ENCODE measurements at places on chromosomes 16 and 17.

- no peak for DNase-seq
Measured at GRCh38 chr16:85346404-85347212, 234.3 kb upstream of the CIBAR2 start.

DNA sequence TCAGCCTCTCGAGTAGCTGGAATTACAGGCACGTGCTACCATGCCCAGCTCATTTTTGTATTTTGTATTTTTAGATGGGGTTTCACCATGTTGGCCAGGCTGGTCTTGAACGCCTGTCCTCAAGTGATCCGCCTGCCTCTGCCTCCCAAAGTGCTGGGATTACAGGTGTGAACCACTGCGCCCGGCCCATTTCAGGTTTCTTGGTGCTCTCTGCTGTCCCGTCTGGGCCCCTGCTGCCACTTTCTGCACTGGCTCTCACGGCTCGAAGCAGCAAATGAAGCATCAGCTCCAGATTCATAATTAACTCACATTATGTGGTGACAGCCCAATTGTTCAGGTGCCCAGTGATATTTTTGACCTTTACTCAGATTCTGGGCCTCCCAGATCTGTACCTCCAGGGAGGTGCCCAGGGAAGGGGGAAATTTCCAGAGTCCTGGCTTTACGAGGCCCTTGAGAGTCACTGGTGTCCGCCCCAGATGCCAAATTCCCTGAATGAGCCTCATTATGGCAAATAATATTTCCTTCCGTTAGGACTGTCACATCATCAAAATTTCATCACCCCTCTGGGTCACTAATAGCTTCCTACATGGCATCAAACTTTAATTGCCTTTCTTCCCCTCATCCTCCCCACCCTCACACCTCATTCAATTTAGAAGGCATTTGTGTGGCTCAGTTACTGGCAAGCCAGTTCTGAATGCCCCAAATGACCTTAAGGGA lies 9.0 kb downstream of the SDK2 start:
- DNase-seq: no peak

DNA sequence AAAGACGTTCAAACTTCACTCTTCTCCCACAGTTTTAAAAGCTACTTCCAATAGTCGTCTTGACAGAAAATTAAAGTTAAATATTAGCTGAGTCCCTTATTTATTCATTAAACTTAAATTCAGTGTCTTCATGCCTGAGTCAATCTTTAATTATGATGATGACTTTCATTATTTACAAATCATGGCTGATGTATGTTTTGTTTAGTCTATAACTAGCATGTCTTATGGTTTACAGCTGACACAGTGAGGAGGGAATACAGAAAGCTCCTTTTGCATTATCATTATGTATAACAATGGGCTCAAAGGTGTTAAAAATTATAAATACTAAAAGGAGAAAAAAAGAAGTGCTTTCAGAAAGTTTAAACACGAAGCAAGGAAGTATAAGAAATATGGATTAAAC lies 1333.1 kb downstream of the CDH8 start:
- no peak for DNase-seq

DNA sequence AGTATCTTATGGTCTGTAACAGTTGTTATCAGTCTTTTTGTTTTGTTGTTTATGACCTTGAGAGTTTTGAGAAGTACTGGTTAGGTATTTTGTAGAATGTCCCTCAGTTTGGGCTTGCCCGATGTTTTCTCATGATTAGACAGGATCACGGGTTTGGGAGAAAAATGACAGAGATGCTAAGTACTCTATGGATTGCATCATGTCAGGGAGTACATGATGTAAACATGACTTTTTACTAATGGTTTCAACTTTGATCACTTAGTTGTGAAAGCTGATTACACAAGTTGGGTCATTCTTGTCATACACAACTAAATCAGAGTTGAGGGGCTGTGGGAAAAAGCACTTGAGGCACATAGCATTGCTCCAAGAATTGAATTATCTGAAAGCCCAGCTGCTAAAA lies 94.7 kb upstream of the SIAH1 start:
- no peak for DNase-seq

- no peak for DNase-seq
Measured at GRCh38 chr17:79203016-79203415, 128.4 kb downstream of the ENGASE start.

DNA sequence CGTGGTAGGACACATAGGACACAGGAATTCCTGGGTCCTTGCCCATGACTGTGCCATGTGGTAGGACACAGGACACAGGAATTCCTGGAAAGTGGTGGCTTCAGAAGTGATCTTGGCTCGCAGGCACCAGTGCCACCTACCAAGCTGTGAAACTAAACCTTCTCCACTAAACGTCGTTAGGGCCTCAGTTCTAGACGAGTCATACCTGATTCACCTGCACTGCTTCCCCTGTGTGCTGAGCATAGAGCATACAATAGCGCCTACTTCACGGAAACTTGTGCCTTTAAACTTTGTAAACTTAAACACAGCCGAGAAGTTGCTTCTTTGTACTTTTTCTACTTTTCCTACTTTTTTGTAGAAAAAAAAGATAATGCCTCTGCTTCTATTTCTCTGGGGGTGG lies 4.8 kb downstream of the SOX8 start:
- DNase-seq: no peak

Data from CD8-positive, alpha-beta memory T cell (primary cell).